CD4-positive, alpha-beta T cell treated with Interleukin-4 for 1 hour (primary cell): ENCODE measurements at places on chromosomes 13 and 19.
A peak's percentile ranks its signal among the peaks of the same experiment; 100 is the strongest.

- no peak for DNase-seq
Observed at GRCh38 chr13:27341616-27342015, 71.0 kb downstream of the RASL11A start.

DNA sequence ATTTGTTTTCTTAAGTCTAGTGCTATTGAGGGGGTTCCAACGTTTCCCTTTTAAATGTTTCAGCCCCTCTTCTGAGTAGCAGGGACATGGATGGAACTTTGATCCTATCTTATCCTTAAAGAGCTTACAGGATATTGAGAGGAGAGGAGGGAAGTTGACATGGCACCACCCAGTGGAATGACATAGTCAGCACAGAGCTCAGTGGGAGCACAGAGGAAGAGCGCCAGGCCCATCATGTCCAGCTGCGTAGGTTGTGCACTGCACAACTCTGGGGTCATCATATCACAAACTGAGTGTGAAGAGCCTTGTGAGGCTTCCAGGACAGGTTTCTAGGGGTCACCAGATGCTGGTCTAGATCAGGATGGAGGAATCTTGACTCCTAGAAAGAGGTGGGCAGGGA, 4.6 kb upstream of the CDC42EP5 start:
- DNase-seq: no peak

GRCh38 chr13:97116754-97117153, 105.4 kb upstream of the MBNL2 start:
- no peak for DNase-seq

DNA sequence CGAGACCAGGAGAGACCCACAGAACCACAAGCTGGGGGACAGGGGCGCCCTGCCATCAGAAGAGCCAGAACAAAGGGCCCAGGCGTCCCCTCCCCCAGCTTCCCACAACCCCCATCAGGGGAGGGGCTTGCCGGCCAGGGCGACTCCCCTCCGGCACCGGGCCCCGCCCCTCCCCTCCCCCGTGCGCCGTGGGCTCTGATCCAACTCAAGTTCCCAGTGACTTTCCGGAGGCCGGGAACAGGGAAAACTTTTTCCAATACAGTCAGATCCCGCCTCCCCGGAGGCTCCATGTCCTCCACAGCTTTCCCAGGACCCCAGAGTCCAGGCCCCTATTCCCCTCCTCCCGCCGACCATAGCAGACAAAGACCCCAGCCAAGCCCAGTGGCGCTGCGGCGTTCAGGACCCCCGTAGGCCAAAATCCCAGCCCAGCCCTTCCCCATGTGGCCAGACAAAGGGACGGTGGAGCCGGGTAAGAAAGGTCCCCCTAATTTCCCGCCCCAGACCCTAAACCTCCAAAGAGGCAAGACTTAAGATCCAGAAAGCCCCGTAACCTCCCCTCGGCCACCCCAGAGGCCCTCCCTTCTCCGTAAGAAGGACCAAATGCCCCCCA, 673 bp downstream of the TEAD2 start:
- DNase-seq: no peak

- no peak for DNase-seq
Observed at GRCh38 chr19:42455621-42456081, 12.9 kb upstream of the CXCL17 start.

DNA sequence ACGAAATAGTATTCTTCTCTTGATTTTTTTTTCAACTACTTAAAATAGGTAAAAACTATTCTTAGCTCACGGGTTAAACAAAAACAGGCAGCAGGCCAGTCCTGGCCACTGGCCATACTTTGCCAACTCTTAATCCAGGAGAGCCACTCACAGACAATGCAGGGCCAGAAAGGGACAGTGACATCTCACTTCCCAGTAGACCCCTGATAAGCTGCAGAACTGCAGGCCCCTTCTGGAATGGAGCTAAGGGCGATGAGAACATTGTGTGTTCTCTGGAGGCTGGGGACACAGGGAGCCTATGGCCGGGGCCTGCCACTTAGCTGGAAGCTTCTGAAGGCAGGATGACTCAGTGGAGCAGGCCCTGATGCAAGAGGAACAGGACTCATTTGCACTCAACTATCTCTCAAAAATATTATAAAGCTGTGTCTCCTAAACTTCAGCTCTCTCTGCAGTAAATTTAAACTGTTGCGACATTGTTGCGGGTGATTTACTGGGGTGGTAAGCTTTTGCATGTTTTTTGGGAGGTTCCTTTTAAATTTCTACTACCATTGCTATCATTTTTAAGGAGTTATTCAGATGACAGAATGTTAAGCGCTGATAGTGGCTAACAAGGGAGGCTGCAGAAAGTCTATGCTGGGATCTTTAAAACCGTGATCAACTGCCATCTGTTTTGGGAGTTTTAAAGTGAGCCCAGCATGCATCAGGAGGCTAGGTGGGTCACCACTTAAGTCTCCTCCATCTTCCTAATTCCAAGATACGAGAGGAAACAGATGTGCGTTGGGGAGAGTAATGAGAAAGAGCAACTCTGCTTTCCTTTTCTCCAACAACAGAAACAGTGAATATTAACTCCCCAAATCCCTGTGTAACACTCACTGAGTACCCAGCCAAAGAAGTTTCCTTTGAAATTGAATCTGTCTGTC, 33.2 kb upstream of the KATNAL1 start:
- DNase-seq: no peak

- DNase-seq: peak; percentile 93
Observed at GRCh38 chr19:57583521-57584416, at the start of gene ZIK1. ZIK1 (plus strand) TSS chr19:57584145; CDS start chr19:57584357, 212 bp downstream.
